ENCODE measurements at places on chromosomes 11 and 22.

DNA sequence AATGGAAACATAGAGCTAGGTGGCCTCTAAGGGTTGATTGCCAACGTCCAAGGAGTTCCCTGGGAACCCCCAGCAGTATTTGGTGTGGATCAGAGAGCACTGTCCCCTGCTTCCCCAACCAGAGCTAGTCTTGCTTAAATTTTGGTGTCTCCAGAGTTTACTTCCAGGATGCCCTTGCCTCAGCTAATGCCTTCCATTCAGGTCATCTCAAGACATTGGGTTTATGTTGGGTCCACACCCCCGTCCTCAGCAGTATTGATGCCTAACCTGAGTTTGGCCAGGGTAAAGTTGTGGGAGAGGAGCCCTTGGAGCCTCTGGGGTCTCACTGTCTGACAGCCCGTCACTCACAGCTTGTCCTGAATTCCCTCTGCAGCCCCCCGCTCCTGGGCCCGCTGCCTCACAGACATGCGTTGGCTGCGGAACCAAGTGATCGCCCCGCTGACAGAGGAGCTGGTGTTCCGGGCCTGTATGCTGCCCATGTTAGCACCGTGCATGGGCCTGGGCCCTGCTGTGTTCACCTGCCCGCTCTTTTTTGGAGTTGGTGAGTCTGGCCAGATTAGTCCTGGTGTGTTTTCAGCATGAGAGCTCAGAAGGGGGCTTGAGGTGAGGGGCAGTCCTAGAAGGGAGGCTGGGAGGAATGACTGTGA lies 1.4 kb downstream of the RCE1 start:
- no peak for DNase-seq

- no peak for DNase-seq
Observed at GRCh38 chr11:3087821-3088800, 30.9 kb upstream of the CARS1 start.

DNA sequence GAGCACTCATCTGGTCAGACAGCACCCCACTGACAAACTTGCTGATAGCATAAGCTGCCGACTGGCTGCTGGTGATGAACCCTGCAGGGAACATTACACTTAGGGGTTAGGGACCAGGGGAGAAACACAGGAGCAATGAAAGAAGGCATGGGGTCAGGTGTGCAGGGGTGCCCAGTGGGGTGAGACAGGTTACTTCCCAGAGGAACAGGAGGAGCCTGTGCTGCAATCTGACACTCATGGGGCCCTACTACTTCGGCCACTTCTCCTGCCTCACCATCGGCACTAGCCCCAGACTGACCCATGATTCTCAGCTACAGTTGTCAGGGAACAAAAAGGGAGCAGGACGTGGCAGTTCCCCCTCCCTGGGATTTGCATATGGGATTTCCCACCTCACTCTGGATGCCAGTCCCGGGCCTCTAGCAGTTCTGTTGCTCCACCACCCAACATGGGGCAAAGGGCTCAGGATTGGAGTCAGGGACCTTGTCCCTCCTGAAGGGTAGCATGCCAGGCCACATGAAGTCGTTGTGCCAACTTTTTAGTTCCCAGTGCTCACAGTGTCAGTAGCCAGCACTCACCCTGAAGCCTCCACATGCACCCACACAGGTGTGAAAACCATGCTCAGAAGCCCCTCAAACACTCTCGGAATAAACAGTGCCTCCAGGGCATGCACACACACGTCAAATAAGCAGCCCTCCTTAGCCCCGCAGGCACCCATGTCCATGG lies 2.2 kb downstream of the SLC37A4 start:
- DNase-seq: no peak

GRCh38 chr22:37260155-37260795 lies 16.2 kb upstream of the RAC2 start:
- DNase-seq: no peak

DNA sequence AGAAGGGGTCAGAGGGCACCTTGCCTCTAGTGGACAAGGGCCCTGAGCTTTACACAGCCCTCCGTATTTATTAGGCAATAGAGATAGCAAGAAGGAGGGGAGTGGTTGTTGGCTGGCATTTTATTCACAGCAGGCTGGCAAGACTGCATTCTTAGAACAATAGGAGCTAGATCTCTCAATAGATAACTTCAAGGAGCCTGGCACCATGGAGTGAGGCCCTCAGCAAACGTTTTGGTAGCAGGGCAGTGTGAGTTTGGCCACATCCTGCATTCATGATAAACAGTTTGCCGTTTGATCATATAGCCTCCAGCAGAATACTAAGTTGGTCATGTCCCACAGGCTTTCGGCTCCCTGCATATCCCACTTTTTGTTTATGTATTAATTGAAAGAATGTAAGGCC lies 31.6 kb downstream of the OR10A6 start:
- DNase-seq: no peak

GRCh38 chr11:79415411-79415810 lies 25.4 kb downstream of the TENM4 start:
- no peak for DNase-seq

DNA sequence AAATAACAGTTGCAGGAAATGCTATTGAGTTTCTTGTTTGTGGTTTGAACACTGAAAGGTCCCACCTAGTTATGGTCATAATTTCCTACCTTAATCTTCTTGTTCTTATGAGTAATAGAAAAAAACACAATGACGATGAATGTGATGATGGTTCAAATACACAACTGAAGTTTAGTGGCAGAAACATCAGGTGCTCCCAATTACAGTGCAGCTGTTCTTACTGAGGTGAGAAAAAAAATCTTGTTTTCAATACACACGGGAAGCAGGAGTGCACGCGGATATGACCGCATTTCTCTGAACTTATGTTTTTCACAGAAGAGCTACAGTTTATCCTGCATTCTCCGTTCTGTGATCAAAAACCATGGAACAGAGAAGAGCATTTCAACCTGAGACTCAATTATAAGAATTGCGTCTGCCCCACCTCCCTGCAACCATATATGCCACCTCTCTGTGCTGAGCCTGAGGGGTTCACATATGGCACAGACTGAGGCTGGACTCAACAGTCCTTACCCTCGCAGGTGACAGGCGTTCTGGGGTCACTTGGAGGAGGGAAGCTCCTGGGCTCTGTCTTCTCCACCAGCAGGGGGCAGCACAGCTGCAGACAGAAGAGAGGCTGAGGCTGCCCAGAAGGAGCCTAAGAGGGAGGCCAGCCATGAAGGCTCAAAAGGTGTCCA lies 99.7 kb upstream of the IGLL5 start:
- DNase-seq: peak; percentile 58

DNA sequence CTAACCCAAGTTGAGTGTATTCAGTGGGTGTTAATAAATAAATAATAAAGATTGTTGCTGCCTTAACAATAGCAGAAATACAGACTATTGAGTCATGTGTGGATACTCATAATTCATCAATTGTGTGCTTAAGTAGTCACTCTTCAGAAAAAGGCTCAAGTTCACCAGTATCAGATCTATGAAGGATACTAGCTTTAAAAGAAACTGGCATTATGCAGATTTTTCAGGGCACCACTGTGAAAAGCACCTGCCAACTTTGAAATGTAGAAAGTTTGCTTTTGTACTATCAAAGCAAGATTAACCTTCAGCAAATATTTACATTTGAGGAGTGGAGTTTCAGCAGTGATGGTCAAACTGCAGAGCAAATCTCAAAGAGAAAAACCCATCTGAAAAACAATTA lies 20.1 kb upstream of the SYTL2 start:
- no peak for DNase-seq

DNA sequence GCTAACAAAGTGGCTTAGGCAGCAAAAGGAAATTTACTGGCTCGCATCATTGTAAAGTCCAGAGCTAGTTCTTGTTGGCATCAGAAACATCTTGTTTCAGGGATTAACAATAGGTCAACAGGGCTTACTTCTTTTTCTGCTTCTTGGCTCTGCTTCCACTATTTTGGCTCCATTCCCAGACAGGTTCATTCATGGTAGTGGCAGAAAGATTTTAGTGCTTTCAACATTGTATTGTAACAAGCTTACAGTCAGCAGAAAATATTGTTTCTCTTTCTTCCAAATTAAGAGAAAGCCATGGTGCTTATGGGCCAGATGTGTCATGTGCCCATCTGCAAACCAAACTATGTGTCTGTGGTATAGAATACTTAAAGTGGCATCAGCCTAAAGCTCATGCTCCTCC lies 315.6 kb downstream of the RAB38 start:
- DNase-seq: no peak

- DNase-seq: no peak
Observed at GRCh38 chr11:119537306-119538253, 114.6 kb upstream of the THY1 start.

- DNase-seq: no peak
Observed at GRCh38 chr11:63551091-63551888, 11.9 kb downstream of the PLAAT2 start.

DNA sequence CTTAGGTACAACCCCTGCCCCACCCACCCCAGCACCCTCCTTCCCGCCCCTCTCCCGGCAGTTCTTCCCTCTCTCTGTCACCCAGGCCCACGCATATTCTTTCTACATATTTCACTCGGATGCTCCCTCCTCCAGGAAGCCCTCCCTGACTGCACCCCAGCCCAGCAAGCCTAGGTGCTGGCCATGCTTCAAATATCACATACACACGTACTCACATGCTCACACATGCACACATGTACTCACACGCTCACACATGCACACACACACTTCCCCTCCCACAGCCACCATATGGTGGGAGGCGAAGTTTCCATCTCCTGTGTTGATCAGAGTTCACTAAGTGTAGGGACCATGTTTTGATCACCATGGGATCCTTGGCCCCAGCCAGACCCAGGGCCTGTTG lies 90.4 kb downstream of the WNT7B start:
- DNase-seq: no peak

DNA sequence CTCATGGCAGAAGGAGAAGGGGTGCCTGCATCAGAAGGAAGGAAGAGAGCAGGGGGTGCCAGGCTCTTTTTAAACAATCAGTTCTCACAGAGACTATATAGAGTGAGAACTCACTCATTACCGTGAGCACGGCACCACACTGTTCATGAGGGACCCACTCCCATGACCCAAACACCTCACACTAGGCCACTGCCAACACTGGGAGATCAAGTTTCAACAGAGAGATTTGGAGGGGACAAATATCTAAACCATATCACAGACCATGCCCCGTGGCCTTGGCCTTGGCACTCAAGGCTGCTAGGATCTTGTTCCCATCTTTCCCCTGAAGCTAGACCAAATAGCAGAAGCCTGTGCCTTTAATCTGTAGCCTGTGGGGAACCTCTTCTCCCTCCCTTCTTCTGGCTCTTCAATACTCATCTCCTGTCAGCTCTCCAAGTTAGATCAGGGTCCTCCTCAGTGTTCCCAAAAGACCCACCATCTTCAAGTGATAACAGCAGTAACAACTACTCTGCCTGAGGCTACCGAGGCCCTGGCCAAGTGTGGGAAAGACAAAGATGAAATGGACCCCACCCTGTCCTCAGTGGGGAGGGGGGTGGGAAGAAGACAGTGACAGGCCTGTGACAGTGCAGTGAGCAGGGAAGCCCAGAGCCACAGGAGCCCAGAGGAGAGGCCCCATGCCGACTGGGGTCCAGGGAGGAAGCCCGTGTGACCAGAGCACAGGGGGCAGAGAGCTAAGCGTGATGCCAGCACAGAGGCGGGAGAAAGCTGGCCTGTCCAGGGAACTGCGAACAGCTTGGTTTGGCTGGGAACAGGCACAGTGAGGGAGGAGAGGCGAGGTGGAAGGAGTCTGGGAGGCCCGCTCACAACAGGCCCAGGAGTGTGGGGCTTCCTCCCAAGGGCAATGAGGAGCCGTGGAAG lies 72.6 kb downstream of the MYO7A start:
- DNase-seq: no peak

- DNase-seq: no peak
Observed at GRCh38 chr22:36571991-36572390, 43.0 kb upstream of the EIF3D start.

- no peak for DNase-seq
Observed at GRCh38 chr22:49618677-49618953, 209.1 kb downstream of the BRD1 start.

DNA sequence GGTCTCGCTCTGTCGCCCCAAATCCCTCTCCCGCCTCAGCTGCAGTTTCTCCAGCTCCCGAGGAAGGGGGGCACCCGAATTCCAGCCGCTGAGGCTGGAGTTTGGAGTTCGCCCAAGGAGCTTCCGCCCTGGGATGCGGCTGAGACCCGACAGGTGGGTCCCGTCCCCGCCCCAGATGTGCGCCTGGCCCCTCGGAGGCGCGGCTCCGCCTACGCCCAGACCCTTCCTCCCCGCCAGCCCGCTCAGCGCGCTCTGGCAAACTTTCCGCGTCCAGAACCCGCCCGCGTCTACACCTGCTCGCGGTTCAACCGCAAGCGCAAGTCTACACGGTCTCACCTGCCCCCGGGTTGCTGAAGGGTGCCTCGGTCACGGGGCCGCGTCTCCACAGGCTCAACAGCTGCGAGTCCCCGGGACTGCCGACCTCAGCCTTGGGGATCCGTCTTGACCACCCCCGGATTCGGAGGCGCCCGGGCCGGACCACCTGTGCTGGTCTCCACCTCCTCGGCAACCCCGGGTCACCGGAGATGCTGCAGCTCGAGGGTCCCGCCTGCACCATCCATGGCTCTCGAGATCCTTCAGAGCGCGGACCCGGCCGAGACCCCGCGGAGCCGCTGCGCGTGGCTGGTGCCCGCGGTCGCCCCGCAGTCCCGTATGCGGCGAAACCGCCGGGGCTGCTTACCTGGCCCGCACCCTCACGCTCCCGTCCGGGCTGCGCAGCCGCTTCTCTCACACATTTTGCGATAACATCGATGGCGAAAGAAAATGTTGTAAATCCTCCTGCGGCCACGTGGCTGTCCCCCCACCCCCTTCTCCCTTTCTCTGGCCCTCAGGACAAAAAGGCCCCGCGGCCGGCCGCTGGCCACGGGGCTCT lies 63.6 kb downstream of the NFAM1 start:
- DNase-seq: no peak

DNA sequence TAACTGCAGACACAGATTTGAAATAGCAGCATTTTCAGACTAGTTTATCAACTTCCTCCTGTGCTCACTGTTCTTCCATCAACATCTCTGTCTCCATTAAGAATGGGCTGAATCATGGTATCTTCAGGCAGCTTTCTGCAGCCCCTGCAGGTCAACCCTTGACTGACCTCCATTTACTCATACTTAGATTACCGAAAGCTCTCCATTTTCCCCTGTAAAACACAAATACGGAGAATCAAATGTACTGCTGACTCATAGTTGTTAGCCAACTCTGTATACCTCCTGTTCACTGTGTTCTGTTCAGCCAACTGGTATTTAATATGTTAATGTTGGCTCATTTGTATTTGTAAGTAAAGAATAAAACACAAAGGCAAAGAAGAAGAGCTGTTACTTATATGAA lies 364.0 kb downstream of the CASP12 start:
- DNase-seq: no peak

GRCh38 chr11:57713835-57714234 lies 1.4 kb downstream of the TMX2 start:
- DNase-seq: no peak
